M059J (cell line): ENCODE measurements at places on chromosomes 2 and 18. TPM values are rescaled to one million over a fixed set of nuclear protein-coding genes. Genes with fewer than 3 reads are reported as not detected.

The UGT1A4 gene
- not detected in 2 replicates for total RNA-seq

The TSPYL6 gene
- total RNA-seq: not detected in 2 replicates

The DLX1 gene
- total RNA-seq: 5.6 and 6.8 TPM in 2 replicates

The GREB1 gene
- 0.12 and 0.39 TPM in 2 replicates for total RNA-seq

The LRRC30 gene
- not detected in 2 replicates for total RNA-seq

The NCKAP5 gene
- total RNA-seq: 3.6 and 6.5 TPM in 2 replicates

The LRATD1 gene
- total RNA-seq: 0.57 and 0.79 TPM in 2 replicates

The ACKR3 gene
- 2.7 and 3.0 TPM in 2 replicates for total RNA-seq

The OTX1 gene
- 0.59 and 1.1 TPM in 2 replicates for total RNA-seq

The RBBP8 gene
- 53.9 and 67.0 TPM in 2 replicates for total RNA-seq

The TGFA gene
- 8.1 and 9.3 TPM in 2 replicates for total RNA-seq

The CABYR gene
- 9.4 and 12.0 TPM in 2 replicates for total RNA-seq

The ODC1 gene
- total RNA-seq: 49.9 and 69.0 TPM in 2 replicates

The TANC1 gene
- total RNA-seq: 14.6 and 22.8 TPM in 2 replicates

The CPLX4 gene
- not detected in 2 replicates for total RNA-seq

The CCDC102B gene
- total RNA-seq: 2.7 and 5.2 TPM in 2 replicates

The TTC32 gene
- total RNA-seq: 2.4 and 7.4 TPM in 2 replicates

The UNC80 gene
- not detected in 2 replicates for total RNA-seq

The ALPP gene
- 0.59 and 1.5 TPM in 2 replicates for total RNA-seq

The INPP1 gene
- 6.6 and 12.0 TPM in 2 replicates for total RNA-seq

The OR6B2 gene
- total RNA-seq: not detected in 2 replicates

The MC4R gene
- not detected in 2 replicates for total RNA-seq

The DYSF gene
- 0.27 and 0.81 TPM in 2 replicates for total RNA-seq

The CNGA3 gene
- total RNA-seq: not detected in 2 replicates

The SLC9A4 gene
- not detected in 2 replicates for total RNA-seq

The ANKRD36 gene
- total RNA-seq: 3.0 and 7.5 TPM in 2 replicates

The CTLA4 gene
- not detected in 2 replicates for total RNA-seq

The HOXD9 gene
- 0.57 and 0.86 TPM in 2 replicates for total RNA-seq

The FBLN7 gene
- 3.0 and 3.9 TPM in 2 replicates for total RNA-seq

The DLX2 gene
- 1.9 and 4.2 TPM in 2 replicates for total RNA-seq

The IL1R2 gene
- not detected in 2 replicates for total RNA-seq
